ENCODE measurements at places on chromosomes 7 and 10.

DNA sequence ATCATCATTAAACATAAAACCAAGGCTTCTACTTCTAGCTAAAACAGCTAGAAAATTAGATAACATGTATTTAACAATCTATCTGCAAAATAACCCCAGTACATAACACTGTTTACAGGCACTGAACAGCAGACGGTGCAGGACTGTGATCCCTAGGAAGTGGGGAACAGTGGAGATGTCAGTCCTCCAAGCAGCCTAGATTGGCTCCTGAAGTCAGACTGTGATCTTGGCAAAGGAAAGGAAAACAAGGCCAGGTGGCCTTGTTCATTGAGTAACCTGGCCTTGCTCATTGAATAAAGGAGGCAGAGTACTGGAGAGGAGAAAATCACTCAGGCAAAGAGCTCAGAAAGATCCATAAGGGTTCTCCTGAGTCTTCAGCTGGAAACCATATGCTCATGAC lies 77.7 kb upstream of the DIP2C start:
- DNase-seq, result no peak

DNA sequence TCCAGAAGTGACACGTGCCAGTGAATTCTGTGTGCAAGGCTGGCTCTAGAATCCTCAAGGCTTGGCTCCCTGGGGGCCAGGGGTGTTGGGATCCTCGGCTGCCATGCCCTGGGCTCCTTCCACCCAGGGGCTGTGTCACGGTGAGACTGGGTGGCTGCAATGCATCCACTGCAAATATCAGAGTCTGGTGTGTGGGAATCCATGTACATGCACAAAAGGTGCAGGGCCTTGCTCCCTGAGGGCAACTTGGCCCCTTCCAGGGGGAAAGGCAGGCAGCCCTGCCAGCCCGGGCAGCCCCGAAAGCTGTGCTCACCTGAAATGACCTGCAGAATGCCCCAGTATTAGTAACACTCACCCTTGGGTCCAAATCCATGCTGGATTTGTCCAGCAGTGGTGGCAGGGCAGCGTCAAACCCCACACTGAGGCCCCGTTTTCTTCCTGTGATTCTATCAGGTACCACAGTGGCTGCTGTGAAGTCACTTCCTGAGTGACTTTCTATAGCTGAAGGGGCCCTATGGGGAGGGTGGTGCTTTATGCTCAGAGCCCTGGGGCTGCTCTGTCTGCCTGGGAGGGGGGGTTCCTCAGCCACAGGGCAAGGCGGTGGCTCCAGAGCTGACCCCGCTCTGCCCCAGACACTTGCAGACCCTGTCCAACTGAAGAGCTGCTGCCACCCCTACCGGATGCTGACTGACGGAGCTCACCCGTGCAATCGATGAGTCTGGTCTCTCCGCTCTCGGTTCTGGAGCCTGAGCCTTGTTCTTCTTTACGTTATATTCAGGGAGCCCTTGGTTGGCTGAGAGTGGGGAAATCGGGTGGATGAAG lies 317.7 kb downstream of the GLRX3 start:
- no peak for DNase-seq

- no peak for DNase-seq
These were observed 1271.6 kb upstream of the SORCS1 start for GRCh38 chr10:108436096-108436495.

DNA sequence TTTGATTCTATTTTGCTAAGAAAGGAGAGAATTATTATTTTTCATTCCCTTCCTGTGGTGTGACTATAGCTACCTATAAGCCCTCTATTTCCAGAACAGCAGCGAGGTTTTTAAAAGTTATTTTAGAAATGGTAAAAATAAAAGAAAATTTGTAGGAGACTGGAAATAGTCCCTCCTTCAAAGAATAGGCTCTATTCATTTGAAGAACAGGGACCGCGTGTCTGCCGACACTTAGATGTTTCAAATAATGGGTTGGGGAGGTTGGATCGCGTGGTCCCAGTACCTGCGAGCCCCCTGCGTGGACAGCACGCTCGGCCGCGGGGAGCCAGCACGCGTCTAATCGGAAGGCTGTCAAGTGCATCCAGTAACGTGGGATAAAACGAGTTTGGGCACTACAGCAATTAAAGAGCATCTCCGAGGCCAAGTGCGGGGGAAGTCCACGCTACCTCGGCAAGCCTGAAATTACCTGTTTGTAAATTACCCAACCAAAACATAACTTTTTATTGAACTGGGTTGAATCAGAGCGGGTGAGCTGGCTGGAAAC lies 1.0 kb downstream of the CACNA2D1 start:
- peak; percentile 13 for DNase-seq

DNA sequence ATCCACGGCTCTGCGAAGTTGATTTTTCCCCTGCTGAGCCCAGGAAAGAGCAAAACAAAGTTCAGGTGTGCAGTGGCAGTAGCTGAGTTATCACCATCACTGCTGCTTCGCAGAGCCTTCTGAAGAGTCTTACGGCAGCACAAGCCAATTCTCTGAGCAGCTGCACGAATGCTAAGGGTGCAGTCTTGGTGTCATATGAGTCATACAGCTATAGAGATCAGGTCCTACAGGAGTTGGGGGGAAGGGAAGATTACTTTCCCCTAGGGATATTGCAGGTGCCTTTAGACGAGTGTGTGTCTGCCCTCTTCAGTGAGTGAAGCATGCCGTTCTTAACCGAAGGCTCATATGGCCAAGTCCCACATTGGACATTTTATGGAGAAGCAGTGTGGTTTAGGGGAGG lies 227.8 kb downstream of the CELF2 start:
- DNase-seq, result no peak

GRCh38 chr10:111200505-111201186 lies 123.8 kb downstream of the ADRA2A start:
- DNase-seq, result no peak

DNA sequence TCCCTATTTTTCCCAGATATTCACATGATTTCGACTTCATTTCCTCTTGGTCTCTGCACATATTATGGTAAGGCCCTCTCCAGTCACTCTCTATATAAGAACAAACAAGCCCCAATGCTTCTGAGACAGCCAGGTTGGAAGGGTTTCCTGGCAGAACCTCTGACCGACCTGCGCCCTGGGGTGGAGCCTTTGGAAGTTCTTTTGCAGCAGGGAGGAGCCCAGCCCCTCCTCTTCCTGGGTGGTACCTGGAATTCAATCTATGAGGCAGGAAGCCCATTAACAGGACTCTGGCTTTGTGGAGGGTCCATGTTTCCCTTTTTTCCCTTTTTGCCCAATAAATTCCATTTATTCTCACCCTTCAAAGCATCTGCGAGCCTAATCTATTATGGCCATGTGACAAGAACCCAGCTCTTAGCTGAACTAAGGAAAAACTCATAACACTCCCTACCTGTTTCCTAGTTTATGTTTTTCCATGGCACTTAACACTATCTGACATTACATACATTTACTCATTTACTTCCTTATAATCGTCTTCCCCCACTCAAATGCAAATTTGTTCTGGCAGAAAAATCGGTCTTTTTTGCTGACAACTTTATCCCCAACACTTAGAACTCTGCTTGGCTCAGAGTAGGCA lies 92.5 kb upstream of the FRMD4A start:
- no peak for DNase-seq

GRCh38 chr7:122305475-122306319 lies 1.1 kb upstream of the FEZF1 start:
- no peak for DNase-seq

DNA sequence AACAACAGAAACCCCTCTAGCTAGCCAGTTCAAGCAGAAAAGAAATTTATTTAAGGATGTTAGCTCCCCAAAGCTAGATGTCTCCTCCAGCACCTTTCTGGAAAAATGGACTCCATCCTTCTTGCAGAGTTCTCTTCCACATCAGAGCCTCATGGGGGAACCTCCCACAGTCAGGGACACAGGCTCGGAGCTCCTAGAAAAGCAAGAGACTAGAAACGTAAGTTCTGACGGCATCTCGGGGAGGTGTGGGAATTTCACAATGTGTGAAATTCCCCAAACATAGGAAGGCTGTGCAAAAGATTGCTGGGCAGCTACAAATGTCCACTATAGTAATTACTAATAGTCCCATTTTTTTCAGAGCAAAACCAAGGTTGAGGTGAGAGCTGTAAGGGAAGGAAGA lies 184.8 kb downstream of the EVX1 start:
- no peak for DNase-seq

DNA sequence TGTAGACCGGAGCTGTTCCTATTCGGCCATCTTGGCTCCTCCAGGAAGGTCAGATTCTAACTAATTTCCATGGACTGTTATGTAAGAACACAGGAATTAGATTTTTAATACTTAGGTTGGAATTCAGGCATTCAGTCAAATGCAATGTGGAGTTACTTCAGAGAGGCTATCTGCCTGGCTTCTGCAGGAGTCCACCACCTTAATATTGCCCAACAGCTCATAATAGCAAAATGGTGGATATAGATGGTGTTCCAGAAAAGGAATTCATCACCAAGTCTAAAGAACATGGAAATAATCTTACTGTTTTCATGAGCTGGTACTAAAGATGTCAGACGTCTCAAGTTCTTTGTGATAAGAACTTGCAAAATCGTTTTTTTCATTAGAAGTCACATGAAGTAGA lies 39.5 kb downstream of the CRHR2 start:
- no peak for DNase-seq
